PC-3 (cell line): ENCODE measurements at places on chromosomes 2 and 18. TPM values are rescaled to one million over a fixed set of nuclear protein-coding genes. Genes with fewer than 3 reads are reported as not detected.

The GKN2 gene
- total RNA-seq, result 0.58 TPM in 1 of 2 replicates, not detected in the other

The CERKL gene
- total RNA-seq, result 0.92 and 0.98 TPM in 2 replicates

DNA sequence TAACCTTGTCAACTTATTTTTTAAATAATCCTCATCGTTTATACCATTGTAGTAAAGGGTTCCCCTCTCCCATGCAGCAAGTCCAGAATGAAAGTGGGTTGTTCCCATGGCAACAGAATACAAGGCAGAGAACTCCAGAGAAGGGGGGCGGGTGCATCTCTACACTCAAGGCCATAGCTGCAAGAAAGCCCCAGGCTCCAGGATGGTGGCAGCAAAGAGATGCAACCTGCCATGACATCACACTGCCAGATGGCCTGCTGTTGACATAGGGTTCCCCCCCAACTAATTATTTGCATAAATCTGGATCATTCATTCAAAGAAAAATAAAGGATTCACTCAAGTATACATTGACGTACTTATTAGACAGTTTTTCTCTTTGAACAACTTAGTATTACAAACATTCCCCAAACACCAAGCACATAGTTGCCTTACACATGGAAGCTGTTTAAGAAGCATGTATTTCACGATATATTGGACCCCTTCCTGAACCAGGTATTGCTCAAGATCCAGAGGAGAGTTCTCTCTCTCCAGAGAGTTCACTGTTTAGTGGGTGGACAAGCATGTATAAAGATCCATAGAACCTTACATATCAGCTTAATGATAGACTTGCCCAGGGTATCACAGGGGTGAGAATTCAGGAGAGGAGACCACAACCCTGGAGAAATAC is 87.4 kb upstream of the KLF7 start:
- H3K4me3 ChIP-seq, result no peak overlapping the region
- H3K4me1 ChIP-seq, result peaks cover 79% of the 10 kb centered on the region
- H3K36me3 ChIP-seq, result no peaks in the 10 kb centered on the region

The EFR3B gene
- 4.6 and 7.9 TPM in 2 replicates for total RNA-seq

The FAHD2A gene
- 10.8 and 20.5 TPM in 2 replicates for total RNA-seq

GRCh38 chr2:3099145-3099859 is 278.3 kb downstream of the EIPR1 start:
- no peak overlapping the region for H3K27ac ChIP-seq
- peaks cover 75% of the 10 kb centered on the region for H3K27me3 ChIP-seq
- H3K36me3 ChIP-seq, result no peaks in the 10 kb centered on the region

DNA sequence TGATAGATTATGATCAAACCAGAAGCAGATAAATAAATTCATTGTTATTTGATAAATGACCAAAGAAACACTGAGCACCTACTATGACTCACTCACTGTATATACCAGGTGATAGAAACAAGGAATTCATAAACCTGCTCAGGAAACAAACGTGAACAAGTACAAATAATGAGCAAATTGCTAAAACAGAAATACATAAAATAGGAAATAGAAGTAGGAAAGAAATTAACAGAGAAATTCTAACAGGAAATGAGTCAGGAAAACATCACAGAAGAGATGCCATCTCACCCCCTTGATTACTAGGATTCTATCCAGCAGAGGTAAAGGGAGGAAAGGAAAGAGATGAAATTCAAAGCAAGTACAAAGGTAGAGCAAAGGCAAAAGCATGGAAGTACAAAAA is 31.3 kb downstream of the EXOC6B start:
- no peak overlapping the region for H3K4me3 ChIP-seq
- H3K4me1 ChIP-seq, result peaks cover 17% of the 10 kb centered on the region
- peak overlapping the region; percentile 18 for H3K27ac ChIP-seq
- no peaks in the 10 kb centered on the region for H3K36me3 ChIP-seq
- no peaks in the 10 kb centered on the region for H3K27me3 ChIP-seq

GRCh38 chr2:62145478-62146100 is 50.3 kb upstream of the B3GNT2 start:
- no peak overlapping the region for H3K27ac ChIP-seq
- peaks cover 29% of the 10 kb centered on the region for H3K4me1 ChIP-seq
- H3K36me3 ChIP-seq, result no peaks in the 10 kb centered on the region
- no peak overlapping the region for H3K4me3 ChIP-seq
- H3K27me3 ChIP-seq, result no peaks in the 10 kb centered on the region

DNA sequence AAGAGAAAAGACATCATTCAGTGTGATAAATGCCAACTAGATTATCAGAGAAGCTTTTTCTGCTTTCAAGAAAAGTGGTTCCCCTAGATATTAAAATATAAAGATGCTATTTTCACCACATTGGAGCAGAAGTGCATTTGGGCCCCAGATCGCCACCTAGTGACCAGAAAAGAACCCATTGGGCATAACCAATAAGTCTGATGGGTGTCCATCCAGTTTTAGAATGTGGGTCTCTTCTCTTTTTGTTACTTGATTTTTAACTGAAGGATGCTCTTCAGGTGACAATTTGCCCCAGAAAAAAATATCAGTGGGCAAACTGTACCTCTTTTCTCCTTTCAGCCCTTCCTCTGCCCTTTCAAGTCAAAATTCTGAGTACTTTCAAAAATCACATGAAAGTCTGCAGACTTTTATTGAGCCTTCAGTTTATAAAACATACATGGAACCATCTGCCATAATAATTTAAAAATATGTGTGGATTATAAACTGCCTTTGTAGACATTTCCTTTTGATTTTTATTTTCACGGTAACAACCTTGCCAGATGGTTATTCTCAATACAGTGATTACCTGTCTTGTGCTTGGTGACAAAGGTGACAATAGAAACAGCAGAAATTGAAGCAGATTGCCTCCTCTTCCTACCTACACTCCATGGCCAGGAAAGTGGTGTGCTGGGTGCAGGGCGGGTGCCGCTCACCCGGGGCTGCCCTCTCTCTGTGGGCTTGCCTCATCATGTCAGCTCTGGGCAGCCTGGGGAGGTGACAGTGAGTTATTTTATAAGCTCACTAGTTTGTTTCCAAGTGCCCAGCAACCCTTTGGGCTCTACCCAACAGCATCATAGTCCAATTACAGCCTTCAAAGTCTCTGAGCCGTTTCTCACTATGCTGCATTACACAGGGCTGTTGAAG is 124.5 kb downstream of the DCDC2C start:
- H3K4me3 ChIP-seq, result no peak overlapping the region
- H3K27me3 ChIP-seq, result peaks cover 49% of the 10 kb centered on the region
- no peaks in the 10 kb centered on the region for H3K4me1 ChIP-seq
- H3K27ac ChIP-seq, result no peak overlapping the region
- no peaks in the 10 kb centered on the region for H3K36me3 ChIP-seq

GRCh38 chr2:213868526-213868925 is 542.3 kb upstream of the VWC2L start:
- no peaks in the 10 kb centered on the region for H3K27me3 ChIP-seq
- no peak overlapping the region for H3K4me3 ChIP-seq
- H3K4me1 ChIP-seq, result no peaks in the 10 kb centered on the region
- no peaks in the 10 kb centered on the region for H3K36me3 ChIP-seq

DNA sequence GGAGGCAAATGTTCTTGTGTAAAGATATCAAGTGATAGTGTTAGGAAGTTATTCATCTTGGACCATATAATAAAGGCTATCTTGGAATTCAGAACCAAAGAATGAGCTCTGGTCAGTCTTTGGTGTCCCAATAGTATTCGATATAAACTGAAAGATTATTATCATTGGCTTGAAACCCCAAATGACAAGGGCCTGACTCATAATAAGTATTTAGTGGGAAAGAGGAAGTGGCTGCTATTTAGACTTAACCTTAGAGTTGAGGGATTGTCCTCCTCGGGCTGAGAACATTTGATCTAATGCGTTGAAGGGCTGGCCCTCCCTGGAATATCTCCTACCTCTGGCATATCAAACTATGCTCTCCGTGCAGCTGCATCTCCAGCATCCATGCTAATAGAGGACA is 67.5 kb downstream of the CDH20 start:
- no peaks in the 10 kb centered on the region for H3K36me3 ChIP-seq
- H3K27ac ChIP-seq, result no peak overlapping the region
- no peaks in the 10 kb centered on the region for H3K27me3 ChIP-seq
- peak; percentile 12 for DNase-seq
- H3K4me3 ChIP-seq, result no peak overlapping the region

The TSHZ1 gene
- total RNA-seq, result 5.6 and 7.5 TPM in 2 replicates

DNA sequence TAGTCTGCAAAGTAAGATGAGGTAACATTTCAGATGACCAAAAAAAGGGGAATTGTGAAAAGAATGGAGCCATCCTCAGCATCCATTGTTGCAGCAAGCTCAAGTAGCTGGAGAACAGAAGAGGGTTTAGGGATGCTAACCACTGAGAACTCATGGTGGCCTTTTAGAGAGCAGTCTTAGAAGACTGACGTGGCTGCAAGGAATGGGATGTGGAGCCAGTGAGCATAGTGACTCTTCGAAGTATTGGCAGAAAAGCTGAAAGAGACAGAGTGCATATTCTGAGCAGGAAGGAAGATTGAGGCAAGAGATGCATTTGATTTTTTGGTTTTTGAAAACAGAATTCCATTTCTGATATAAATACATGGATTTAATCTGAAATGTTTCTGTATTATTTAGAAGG is 151.2 kb downstream of the UBE2E3 start:
- no peaks in the 10 kb centered on the region for H3K27me3 ChIP-seq
- H3K36me3 ChIP-seq, result no peaks in the 10 kb centered on the region
- no peaks in the 10 kb centered on the region for H3K4me1 ChIP-seq

- no peak overlapping the region for H3K4me3 ChIP-seq
- no peaks in the 10 kb centered on the region for H3K36me3 ChIP-seq
- H3K4me1 ChIP-seq, result peaks cover 41% of the 10 kb centered on the region
Observed at GRCh38 chr18:55763805-55764204, 175.8 kb upstream of the TCF4 start.

GRCh38 chr2:104025295-104025694 is 828.6 kb upstream of the POU3F3 start:
- H3K4me3 ChIP-seq, result no peak overlapping the region
- H3K27ac ChIP-seq, result no peak overlapping the region
- no peaks in the 10 kb centered on the region for H3K36me3 ChIP-seq
- no peak for DNase-seq
- peaks cover 62% of the 10 kb centered on the region for H3K27me3 ChIP-seq
- no peaks in the 10 kb centered on the region for H3K4me1 ChIP-seq

The SERPINB4 gene
- 0.40 TPM in 1 of 2 replicates, not detected in the other for total RNA-seq

DNA sequence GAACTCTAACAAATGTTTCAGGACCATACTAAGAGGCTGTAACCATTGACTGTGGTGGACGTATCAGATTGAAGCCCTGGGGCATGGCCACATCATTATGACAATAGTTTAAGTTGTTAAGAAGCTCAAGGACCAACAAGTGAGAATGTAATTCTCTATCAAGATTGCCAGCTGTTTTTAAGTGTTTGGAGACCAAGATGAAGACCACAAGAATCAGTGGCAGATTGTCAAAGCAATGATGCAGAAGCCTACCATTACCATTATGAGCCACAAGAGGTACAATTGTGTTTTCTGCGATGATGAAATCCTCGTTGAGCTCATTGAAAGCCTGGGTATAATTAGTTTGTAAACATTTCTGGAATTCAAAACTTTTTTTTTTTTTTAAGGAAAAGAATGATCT is 261.1 kb upstream of the ZEB2 start:
- H3K36me3 ChIP-seq, result no peaks in the 10 kb centered on the region
- DNase-seq, result no peak
- no peaks in the 10 kb centered on the region for H3K4me1 ChIP-seq
- H3K27ac ChIP-seq, result no peak overlapping the region

DNA sequence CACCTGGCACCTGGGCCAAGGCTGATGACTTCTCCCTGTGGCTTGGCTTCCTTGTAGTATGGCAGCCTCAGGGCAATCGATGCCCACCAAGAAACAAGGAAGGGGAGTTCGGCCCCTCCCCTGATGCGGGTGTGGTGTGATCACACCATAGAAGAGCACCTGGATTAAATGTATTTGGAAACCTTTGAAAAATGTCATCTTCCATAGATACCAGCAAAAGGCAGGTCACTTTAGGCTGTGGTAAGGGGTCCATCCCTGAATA is 198.2 kb downstream of the CYP26B1 start:
- no peaks in the 10 kb centered on the region for H3K27me3 ChIP-seq
- DNase-seq, result no peak
- H3K4me1 ChIP-seq, result peaks cover 18% of the 10 kb centered on the region
- H3K4me3 ChIP-seq, result no peak overlapping the region

The LYPD6B gene
- total RNA-seq, result 1.9 and 2.0 TPM in 2 replicates

DNA sequence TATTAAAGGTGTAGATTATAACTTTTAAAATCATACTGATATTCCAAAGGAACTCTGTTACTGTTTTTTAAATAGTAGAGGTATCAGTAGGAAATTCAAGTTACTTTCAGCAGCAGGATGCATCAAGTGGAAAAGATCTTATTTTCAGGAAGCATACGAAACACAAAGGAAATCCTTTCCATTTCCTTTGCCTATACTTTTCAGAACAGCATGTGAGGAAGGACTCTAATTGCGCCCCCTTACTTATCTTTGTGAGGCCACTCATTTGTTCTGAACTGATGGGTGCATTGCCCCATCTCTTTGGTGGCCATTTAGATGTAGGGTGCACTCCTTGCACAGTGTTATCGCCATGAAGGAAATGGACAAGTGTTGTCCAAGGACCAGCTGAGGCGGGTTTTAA is 145.3 kb downstream of the BABAM2 start:
- H3K27ac ChIP-seq, result no peak overlapping the region
- H3K27me3 ChIP-seq, result no peaks in the 10 kb centered on the region
- H3K4me1 ChIP-seq, result no peaks in the 10 kb centered on the region

DNA sequence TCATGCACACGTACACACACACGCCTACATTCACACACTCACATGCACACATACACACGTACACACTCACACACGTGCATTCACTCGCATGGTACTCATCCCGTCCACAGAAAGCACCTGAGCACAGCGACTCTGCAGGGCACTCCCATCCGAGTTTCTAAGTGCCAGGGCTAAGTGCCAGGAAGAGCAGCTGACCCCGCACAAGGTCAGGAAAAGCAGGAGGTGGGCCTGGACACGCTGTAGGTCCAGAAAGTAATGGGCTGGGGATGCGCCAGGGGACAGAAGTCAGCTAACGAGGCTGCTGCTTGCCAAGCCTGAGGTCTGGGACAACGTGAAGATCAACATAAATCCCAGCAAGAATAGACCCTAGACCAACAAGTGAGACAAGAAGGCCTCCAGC is 15.8 kb downstream of the ADI1 start:
- no peak for DNase-seq
- H3K27me3 ChIP-seq, result no peaks in the 10 kb centered on the region

GRCh38 chr2:60294901-60295635 is 258.4 kb downstream of the BCL11A start:
- DNase-seq, result no peak
- H3K36me3 ChIP-seq, result no peaks in the 10 kb centered on the region
- H3K4me1 ChIP-seq, result no peaks in the 10 kb centered on the region
- no peak overlapping the region for H3K4me3 ChIP-seq
- H3K27ac ChIP-seq, result no peak overlapping the region
- peaks cover 19% of the 10 kb centered on the region for H3K27me3 ChIP-seq

GRCh38 chr2:196160101-196160500 is 11.3 kb downstream of the STK17B start:
- H3K4me1 ChIP-seq, result peaks cover 22% of the 10 kb centered on the region
- DNase-seq, result peak; percentile 95
- H3K36me3 ChIP-seq, result peaks cover 15% of the 10 kb centered on the region
- peak overlapping the region; percentile 52 for H3K27ac ChIP-seq

The ANKRD30BL gene
- total RNA-seq, result not detected in 2 replicates
